8988T (cell line): ENCODE measurements at places on chromosomes 4 and X.

DNA sequence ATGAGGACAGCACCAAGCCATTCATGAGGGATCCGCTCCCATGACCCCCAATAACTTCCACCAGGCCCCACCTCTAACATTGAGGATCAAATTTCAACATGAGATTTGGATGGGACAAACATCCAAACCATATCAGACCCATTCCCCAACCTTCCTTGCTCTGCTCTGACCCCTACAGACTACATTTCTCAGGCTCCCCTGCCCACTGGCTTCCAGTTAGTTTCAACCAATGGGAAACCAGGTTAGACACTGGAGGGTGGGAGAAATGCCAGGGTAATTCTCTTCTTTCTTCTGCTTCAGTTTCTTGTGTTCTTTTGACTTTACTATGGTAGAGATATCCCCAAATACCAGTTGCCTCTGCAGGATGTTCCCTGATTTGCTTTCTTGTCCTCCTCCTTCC, 125.7 kb downstream of the CLCN4 start:
- DNase-seq = no peak

- no peak for DNase-seq
These were observed 108.3 kb upstream of the SLC34A2 start for GRCh38 chr4:25547343-25547742.

DNA sequence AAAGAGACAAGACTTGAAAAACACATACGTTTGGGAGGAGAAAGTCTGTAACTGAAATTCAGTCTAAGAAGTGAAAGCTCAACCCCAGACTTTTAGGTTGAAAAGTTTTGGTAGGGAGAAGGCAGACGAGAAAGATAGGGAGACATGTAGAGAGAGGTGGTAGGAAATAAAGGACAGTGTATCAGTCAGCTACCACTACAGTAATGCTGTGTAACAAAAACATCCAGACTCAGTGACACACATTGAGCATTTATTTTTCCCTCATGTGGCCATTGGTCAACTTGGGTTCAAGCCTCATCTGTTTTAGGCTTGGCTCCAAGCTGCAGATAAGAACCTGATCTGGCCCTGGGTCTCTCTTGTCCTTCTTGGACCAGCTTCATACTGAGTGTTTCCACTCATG, 26.9 kb downstream of the CCKAR start:
- no peak for DNase-seq

DNA sequence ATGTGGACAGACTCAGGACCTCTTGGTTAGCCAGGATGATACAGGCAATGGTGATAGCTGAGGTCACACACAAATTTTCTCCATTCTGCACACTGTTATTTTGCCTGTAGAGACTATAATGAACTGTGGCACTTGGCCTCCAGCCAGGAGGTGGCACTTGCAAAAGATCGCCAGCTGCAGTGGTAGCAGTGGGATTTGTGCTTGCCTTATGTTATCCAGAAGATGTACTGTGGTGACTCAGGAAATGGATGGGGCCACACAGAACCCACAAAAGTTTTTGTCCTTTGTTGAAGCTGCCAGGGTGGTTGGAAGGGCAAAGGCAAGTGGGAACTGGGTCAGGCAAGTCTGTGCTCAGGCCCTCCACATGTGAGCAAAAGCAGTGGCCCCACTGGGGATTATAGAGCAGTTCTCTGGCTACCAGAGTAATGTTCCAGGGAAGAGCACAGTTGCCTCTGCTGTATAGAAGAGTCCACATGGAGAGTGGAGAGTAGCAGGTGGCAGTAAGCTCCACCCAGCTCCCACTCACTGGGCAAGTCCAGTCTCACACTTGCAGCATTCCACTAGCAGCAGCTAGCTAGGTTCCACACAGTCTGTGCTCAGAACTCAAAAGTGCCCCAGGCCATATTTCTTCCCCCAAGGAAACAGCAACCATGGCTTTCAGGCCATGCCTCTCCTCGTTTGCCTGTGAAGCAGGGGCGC, 5.9 kb upstream of the C4orf17 start:
- no peak for DNase-seq

- no peak for DNase-seq
These were observed 674 bp downstream of the GNPDA2 start for GRCh38 chr4:44725726-44726037.
